ENCODE measurements at places on chromosomes 13 and 19.
A peak's percentile ranks its signal among the peaks of the same experiment; 100 is the strongest.

GRCh38 chr19:11418094-11418548 is 993 bp downstream of the RGL3 start:
- DNase-seq = peak; percentile 88

DNA sequence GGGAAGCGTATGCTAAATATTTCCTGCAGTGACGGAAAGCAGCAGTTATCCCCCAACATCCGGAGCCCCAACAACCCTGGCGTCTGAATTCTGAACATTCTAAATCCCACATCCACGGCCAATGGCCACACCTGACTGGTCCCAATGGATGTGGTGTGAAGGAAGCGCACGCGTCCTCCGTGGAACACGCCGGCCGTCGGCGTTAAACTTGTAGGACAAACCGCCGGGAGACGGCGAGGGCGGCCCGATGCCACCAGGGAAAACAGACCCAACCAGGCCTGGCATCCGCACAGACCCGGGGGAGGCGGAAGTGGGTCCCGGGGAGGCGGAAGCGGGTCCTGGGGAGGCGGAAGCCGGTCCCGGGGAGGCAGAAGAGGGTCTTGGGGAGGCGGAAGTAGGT is 3.2 kb downstream of the SHC2 start:
- no peak for DNase-seq

GRCh38 chr13:98054301-98054700 is 88.6 kb upstream of the FARP1 start:
- no peak for DNase-seq

GRCh38 chr13:113723410-113724015 is 35.5 kb upstream of the TMEM255B start:
- DNase-seq = no peak

- no peak for DNase-seq
These were observed 112.2 kb downstream of the SLITRK5 start for GRCh38 chr13:87783366-87783765.

GRCh38 chr13:99469041-99469440 is 32.2 kb upstream of the TM9SF2 start:
- no peak for DNase-seq

DNA sequence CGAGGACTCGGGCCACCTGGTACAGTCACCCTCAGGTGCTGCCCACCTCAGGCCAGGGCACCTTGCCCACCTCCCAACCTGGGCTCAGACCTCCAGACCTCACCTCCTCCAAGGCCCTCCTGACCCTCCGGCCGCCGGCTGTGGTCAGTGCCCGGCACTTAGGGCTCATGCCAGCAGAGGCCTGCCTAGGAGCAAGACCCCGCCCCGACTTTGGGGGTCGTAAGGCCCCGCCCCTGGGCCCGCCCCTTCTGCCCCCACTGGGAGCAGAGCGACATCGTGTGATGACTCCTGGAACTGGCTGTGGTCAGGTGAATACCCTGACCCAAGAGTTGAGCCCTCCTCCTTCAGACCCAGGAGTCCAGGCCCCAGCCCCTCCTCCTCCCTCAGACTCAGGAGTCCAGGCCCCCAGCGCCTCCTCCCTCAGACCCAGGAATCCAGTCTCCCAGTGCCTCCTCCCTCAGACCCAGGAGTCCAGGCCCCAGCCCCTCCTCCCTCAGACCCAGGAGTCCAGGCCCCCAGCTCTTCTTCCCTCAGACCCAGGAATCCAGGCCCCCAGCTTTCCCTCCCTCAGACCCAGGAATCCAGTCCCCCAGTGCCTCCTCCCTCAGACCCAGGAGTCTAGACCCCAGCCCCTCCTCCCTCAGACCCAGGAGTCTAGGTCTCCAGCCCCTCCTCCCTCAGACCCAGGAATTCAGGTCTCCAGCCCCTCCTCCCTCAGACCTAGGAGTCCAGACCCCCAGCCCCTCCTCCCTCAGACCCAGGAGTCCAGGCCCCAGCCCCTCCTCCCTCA is at the start of gene SBK2:
TSS of gene SBK2 (minus strand) at position 183 of the 790 bp plus-strand sequence. CDS start 839 bp downstream, outside the sequence.
- DNase-seq = no peak

GRCh38 chr13:24178847-24179485 is 18.4 kb downstream of the SPATA13 start:
- DNase-seq = no peak

- DNase-seq = peak; percentile 76
These were observed 37.6 kb downstream of the SOX21 start for GRCh38 chr13:94674609-94675348.

DNA sequence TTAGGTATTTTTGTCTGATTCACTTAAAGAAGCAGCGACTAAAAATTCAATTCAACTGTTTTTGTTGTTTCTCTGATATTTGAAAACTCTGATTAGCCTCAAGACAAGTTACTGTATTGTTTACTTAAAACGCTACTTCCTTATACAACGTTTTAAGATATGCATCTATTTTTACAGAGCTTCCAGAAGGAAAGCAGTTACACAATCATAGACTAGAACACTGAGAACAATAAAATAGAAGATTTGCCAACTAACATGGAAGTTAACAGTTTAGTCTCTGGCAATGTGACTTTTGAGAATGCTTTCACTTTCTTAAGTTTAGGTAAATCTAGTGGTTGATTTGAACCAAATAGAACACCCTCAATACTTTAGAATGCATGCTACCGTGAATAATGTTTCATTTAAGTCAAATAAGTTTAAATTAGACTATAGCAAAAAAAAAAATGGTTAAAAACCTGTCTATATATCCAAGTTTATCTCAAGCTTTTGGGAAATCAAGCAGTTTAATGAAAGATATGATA is 614.8 kb downstream of the DACH1 start:
- no peak for DNase-seq

DNA sequence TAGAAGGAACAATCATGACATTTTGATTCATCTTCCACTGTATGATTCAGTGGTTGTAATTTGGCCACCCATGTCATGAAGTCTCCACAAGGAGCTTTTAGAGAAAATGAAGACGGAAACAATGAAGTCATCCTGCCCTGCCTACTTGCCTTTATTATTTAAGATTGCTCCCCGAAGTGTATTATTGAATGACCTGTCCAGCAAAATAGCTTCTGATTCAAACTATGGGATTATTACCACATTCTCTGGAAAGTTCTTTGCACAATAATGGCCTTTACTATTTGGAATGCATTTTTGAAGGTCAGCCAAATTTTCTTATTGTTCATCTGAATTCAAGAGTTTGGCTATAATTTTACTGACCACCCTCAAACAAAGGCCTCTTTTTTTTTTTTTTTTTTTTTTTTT is 77.8 kb upstream of the RFC3 start:
- no peak for DNase-seq

DNA sequence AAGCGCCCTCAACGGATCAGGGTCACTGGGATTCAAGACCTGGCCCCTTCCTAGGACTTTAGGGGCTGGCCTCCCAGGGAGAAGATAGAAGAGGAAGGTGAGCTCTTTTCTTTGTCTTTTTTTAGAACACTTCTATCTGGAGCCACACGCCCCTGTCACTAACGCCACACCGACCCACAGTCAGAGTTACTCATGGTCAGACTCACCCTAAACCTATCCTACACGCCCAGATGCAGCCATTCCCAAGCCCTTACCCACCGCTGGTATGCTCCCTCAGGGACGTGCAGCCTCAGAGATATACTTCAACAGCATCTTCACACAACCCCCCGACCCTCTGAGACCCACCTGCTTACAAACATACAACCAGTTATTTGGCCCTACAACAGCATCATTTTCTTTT is 29.9 kb upstream of the MUC16 start:
- no peak for DNase-seq

DNA sequence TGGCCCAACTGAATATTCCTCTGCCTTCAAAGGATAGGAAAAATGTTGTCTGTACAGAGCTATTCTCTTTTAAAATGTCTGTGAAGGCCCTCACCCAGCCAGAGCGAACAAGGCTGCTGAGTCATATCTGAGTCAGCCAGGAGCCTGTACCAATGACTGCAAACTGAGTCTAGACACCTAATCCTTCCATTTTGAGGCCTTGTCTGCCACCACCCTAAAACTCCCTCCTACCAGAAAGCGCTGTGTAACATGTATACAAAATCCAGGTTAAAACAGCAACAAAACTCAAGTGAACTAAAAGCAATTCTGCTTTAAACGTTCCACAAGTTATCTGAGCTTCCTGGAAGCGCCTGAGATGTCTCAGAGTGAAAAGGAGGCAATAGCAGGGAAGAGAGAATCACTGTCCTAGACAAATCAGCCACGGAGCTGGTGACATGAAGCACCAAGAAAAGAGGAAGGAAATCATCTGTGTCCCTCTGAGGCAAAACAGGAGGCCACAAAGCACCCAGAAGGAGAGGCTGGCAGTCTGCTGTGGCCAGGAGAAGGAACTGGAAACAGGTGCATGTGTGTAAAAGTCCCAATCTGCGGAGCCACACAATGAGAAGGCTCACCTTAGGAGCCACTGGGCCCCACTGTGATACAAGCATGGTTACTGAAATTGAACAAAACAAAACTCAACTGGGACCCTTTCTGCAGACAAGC is 10.2 kb downstream of the DHRS12 start:
- no peak for DNase-seq

- DNase-seq = no peak
These were observed 24.6 kb downstream of the MPHOSPH8 start for GRCh38 chr13:19657872-19658591.

DNA sequence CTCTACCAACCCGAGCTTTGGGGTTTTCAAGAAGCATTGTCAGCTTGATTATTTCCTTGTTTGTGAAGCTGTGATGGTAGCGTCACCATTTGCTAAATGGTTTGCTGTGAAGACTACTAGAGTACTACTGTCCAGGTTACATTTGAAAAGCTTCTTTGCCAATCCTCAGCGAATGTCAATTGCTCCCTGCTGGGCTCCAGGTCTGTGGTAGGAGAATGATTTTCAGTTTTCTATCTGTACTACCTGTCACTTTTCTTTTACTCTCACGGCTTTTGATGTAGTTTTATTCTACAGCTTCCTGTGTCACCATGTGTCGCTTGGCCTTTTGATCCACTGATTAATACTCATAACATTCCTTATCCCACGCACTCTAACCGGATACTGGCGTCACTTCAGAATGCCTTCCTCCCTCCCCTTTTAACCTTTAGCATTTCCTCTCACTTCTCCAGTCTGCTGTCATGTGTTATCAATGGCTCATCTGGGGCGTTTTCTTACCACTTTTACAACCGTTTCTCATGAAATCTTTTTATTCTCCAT is 7.5 kb upstream of the GPR183 start:
- DNase-seq = peak; percentile 9

GRCh38 chr13:41547251-41548000 is 90.1 kb downstream of the RGCC start:
- DNase-seq = no peak

DNA sequence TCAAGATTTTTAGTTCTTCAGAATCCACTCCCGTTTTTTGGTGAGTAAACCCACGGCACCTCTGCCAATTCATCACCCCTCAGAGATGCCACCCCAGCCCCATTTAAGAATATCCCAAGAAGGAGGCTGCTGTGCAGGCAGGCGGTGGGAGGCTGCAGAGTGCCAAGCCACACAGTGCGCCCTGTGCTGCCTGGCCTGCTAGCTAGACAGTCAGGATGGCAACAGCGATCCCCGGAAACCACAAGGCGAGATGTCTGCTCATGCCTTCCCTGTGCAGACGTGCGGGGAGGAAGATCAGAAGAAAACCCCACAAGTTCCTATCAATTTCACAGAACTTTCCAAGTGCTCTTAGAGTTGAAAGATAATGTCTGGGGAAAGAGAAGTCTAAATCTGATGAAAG is 64.8 kb upstream of the GPR183 start:
- no peak for DNase-seq

DNA sequence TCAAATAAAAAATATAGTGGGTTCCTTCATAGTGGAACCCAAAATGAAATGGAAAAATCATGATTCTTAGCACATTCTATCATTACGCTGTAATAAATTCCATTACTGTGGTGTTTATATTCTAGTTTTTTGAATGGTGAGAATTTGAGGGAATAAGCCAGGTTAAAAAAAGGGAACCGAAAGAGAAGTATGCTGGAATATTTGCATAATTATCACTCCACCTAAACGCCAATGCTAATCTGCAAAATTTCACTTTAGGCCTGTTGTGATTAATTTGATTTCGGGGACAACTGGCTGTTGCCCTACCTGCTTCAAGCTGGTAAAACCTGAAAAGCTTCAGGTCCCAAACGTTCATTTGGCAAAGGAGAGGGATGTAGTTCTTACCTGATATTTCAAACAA is 32.1 kb upstream of the SCEL start:
- DNase-seq = no peak

GRCh38 chr19:41309180-41310032 is 566 bp upstream of the CCDC97 start:
- DNase-seq = no peak

GRCh38 chr13:44382635-44383145 is 9.1 kb downstream of the SERP2 start:
- DNase-seq = no peak

GRCh38 chr13:30687601-30688000 is 47.7 kb upstream of the ALOX5AP start:
- DNase-seq = no peak

- no peak for DNase-seq
These were observed 203.8 kb upstream of the SOX1 start for GRCh38 chr13:111862836-111863815.

DNA sequence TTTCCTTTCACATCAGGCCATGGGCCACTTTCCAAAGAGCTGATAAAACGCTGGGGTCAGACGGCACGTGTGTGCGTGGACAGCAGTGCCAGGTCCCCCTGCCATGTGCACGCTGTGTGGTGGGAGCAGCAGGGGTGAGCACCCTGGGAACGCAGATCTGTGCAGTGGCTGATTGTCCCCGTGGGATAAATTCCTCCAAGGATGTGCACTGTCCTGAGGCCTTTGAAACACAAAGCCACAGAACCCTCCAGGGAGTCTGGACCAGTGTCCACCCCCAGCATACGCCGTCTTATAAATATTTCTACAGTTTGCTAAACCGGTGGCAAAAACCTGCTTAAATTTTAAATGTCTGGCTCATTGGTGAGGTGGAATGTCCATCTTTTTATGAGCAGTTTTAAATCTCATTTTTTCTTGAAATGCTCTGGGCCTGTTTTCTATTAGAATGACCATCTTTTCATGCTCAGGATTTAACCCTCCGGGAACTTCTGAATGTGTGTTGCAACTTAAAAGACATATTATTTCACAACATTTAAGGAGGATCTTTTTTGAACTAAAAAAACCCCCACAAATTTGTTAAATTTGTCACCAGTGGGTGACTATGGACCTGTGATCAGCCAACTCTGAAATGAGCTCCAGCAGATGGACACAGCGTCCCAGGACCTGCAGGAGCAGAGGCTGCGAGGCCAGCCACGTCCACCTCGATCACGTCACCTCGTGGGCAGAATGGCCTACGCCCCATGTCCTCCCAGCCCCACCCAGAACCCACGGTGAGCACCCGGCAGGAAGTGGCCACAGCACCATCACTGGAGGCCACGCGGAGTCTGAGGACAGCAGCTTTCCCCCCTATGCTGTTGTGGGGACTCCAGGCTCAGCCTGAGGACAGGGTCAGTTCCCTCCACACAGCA is 68.6 kb downstream of the RASA3 start:
- no peak for DNase-seq

DNA sequence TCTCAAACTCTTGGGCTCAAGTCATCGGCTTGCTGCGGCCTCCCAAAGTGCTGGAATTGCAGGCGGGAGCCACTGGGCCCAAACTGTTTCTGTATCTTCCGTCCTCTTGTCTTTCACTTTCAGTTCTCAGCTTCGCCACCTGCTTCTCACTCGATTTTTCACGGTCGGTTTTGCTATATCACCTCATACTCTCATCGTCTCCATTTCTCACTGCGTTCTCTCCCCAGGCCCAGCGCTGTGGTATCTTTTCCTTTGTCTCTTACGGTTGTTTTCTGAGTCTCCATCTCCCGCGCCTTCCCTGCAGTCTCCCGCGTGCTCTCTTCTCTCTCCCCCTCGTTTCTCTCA is 14.9 kb downstream of the SSC5D start:
- no peak for DNase-seq
